Activated CD4-positive, alpha-beta T cell treated with anti-CD3 and anti-CD28 coated beads, Interleukin-2, Interleukin-6, amounts not matched to agents 100 ng/mL and 50 ng/mL, durations not matched to agents 16 hours and 8 hours (primary cell): ENCODE measurements at places on chromosomes 2 and 18.

DNA sequence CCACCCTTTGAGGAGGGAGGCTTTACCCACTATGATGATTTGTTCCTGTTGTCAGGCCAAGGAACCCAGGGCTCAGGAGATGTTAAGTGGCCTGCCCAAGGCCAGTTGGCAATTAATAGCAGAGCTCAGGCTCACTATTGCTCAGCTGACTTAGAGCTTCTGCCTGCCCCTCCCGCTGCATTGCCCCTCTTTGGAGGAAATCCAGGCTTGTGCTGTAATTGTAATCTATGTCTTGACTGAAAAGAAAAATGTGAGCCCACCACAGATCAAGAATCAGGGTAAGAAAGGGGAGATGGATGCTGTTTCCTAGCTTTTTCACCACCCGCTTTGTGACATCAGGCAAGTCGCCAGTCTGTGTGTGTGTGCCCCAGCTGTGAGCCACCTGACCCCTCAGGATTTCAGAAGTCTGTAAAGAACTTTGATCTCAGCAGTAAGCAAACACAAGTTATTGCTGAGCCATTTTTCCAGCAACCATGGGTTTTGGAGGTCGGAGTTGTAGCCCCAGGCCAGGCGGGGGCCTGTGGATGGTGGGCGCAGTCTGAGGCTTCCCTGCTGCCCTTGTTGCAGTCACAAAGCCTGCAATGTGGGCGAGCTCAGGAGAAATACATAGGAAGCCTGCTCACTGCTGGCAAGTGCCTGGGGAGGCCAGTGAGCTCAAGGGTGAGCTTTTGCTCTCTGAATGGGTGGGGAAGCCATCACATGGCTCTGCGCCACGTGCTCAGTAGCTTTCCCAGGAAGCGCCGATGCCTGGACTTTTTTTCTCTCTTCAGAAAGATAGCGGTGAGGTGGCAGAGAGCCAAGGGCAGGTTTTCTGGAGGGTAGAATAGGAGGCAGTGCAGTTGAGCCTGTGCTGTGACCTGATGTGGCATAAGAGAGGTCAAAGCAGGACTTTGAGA is 6.1 kb downstream of the CABLES1 start:
- no peak for DNase-seq

DNA sequence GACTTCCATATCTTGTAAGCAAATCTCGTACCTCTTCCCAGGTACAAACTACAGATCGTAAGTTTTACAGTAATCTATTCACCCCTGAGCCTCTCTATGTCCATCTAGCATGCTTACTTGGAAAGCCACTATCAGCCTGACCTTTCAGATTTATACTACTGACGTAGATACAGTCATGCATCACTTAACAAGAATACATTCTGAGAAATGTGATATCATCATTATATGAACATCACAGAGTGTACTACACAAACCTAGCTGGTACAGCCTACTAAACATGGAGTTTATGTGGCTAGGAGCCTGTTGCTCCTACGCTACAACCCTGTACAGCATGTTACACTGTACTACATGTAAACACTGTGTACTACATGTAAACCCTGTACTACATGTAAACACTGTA is 293.2 kb upstream of the ZNF804A start:
- DNase-seq = no peak

GRCh38 chr2:47313141-47313691 is 89.7 kb upstream of the MSH2 start:
- DNase-seq = no peak

DNA sequence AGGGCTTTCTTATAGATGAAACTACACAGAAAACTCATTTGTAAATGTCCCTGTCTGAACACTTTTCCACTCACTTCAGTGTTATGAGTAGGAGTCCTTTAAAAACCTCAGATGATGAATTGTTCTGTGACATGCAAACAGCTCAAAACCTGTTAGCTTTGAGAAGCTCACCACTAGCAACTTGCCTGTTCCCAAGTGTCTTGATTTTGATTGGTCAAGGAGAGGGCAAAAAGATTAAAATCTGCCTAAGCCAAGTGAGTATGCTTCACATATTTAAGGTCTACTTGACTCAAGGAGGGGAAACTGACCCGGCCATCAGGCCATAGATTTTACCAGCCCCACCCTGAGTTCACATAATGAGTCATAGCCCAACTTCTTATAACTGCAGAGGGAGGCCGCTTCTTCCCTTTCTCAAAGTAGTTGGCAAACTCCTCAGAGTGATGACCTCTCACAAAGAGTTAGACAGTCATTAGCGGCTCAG is 45.2 kb upstream of the MEIS1 start:
- no peak for DNase-seq

DNA sequence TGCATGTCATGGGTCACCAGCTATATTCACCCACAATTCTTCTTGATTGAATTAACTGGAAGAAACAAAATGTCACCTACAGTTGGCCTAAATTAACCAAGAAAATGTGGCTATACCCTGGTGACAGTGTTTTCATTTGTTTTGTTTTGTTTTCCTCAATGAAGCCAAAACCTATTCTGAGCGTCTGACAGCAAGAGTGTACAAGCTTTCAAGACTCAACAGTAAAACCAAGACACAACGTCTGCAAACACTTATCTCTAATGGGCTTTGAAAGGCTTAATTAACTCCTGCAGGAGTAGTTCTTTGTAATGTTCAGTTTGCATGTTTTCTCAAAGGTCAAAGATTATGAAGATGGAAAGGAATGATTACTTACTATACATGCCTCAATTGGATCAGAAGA is 827.6 kb upstream of the KLHL29 start:
- no peak for DNase-seq
